ENCODE measurements at places on chromosomes 7 and 10.

- no peak for DNase-seq
These were observed 14.0 kb upstream of the SLC18A2 start for GRCh38 chr10:117226813-117227451.

GRCh38 chr10:58856508-58857240 is 319.8 kb upstream of the PHYHIPL start:
- peak; percentile 96 for DNase-seq

DNA sequence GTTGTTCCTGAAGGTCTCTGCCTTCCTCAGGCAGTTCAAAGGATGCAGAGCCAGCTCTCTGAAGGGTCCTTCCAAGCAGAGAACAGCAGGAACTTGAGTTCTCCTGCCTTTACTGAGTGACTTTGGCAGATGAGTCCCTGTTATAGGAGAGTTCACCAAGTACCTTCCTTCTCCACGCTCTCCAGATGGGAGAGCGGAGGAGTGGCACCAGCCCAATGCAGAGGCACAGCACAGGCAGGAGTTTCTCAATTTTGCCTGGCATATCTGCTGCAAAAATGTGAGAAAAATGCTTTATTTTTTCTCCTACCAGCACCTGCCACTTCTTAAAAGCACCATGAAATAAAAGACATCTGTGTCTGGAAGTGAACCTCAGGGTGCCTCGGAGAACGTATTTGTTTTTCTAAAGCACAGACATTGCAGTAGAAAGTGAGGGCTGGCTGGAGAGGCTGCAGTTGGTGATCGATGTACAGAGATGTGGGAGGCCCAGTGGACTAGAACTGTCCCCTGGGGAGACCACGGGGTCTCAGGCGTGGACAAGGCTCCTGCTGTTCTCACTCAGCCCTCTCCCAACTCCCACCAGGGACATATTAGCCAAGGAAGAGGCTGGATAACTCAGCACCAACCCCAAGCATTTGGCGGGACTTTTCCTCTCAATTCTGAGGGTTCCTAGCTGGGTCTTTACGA is 174.5 kb downstream of the WDR37 start:
- DNase-seq = no peak

DNA sequence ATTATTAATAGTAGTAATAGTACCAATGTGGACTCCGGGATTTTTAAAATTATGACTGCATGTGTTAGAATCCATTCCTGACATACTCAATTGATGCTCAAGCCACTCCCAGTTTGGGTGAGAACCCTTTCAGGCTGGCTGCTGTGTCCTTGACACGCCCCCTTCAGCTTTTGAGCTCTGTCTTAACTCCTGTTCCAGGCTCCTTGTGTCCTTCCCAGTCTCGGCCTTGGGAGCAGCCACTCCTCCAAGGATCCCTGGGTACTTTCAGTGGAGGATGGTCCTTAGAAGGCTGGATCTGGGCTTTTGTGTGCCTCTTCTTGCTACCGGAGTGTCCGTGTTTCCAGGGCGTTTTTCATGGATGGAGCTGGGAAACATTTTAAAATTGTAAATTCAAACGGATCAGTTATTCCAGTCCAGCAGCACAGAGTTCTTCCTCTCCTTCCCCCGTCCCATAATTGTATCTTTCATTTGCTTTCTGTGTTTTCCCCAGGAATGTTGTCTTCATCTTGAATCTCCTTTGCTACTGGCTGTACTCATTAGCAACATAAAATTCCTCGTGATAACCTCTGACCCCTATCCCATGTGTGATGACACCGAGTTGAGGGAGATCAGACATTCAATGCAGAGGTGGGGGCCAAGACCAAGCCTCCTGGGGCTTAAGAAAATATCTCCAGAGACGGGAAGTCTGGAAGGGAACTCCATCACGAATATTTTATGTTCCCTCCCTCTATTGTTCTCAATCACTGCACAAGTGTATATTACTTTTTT is 40.0 kb upstream of the PFKFB3 start:
- no peak for DNase-seq

DNA sequence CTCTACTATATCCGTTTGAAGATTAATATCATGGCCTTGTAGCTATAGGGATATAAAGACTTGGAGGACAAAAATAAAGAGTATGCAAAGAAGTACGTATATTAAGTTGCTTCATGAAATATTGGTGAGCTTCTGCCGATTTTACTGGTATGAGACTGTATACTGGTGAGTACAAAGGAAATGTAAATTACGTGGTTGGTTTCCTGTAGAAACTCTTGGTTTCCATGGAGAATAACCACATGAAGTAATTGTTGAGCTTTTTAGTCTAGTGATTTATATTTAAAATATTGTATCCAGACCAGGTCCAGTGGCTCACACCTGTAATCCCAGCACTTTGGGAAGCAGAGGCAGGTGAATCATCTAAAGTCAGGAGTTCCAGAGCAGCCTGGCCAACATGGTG is 32.2 kb upstream of the GLI3 start:
- DNase-seq = no peak

- no peak for DNase-seq
These were observed 67.1 kb downstream of the IKZF1 start for GRCh38 chr7:50371551-50372021.

DNA sequence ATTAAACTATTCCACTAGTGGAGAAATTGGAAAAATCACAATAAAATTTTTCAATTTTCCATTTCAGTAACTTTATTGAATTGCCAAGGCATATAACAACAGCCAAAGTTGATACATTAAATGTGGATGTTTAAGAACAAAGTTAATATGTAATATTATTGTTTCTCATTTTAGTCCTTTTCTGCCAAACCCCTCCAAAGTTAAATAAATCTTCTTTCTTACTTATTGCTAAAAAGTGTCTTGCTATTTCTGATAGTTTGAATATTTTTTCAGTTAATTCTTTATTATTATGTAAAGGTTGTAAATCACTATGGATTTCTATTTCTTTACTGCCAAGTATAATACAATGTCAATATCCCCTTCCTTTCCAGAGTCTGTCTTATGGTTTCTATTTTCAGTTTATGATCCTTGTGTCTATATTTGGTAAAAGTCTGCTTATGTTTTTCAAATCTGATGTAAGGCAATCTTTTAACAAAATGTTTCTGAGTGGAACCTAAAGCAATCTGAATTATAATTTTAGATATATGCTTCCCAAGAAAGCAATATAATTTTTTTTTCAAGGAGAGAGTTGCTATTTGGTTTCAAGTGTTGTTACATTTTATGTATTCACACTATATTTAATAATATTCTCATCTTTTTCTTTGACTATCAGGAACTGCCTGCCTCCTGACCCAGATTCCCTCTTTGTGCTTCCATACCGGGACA is 80.3 kb upstream of the RHOBTB1 start:
- DNase-seq = no peak

GRCh38 chr7:120720317-120720716 is 137.6 kb downstream of the TSPAN12 start:
- no peak for DNase-seq

DNA sequence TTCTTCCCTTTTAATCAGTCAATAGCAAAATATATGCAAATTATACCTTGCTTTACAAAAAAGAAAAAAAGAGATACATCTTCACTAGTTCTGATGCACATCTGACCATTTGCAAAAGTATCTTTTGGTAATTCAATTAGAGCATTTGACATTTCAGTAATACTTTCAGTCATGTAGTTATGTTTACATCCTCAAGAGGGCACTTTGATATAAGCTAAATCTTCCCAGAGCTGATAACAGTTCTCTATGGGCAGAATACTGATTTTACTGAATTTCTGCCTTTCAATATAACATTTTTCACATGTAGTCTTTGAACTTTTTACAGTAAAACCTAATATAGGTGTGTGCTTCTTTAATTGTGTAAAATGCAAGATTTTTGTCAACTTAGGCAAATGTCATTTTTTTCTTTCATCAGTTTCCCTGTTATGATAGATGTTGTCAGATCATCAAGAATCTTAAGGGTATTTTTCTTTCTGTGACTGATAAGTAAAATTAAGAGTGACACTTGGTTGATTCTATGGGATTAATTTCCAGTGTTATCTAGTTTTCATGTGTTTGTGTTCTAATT is 703.5 kb upstream of the SEMA3D start:
- DNase-seq = peak; percentile 25

DNA sequence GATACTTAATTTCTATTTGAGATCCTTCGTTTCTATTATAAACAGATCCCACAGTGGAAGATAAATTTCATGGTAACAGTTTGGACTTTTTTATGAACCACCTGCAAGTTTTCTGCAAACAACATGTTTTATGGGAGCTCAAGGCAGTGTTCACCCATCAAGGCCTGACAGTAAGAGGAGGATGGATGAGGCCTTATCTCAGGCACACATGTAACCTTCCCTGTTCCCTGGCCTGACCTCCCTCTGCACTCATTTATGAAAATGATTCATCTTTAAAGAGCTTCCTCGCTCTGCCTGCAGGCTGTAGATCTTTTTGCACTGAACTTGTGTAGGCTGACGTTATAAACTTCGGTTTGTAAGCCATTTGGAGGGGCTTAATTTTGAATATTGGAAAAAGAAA is 500.1 kb downstream of the GATA3 start:
- DNase-seq = no peak

- no peak for DNase-seq
These were observed 45.9 kb upstream of the TNRC18 start for GRCh38 chr7:5469375-5470166.

DNA sequence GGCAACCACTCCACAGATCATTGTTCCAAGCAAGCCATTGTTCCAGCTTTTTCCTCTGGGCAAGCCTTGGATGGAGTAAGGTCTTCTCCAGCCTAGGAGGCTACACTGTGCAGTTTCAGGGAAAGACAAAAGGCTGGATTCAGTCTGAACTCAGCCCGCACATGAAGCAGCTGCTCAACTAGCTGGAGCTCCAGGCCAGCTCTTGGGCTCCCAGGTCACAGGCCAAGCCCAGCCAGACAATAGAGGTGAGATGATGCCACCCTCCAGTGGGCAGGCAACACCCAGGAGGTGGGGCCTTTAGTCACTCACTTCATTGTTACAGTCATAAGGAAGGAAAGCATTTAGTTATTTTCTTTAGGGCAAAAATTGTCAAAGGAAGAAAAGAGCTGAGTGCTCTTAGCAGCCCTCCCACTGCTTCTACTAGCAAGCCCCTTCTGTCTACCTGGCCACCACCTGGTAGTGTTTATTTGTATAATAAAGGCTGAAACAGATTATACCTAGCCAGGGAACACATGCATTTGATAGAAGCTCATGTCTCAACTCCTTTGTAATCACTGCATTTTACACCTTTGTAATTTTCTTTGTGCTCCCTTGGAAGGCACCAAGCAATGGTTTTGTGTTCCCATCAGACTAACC is 253.4 kb downstream of the WDR11 start:
- DNase-seq = no peak

DNA sequence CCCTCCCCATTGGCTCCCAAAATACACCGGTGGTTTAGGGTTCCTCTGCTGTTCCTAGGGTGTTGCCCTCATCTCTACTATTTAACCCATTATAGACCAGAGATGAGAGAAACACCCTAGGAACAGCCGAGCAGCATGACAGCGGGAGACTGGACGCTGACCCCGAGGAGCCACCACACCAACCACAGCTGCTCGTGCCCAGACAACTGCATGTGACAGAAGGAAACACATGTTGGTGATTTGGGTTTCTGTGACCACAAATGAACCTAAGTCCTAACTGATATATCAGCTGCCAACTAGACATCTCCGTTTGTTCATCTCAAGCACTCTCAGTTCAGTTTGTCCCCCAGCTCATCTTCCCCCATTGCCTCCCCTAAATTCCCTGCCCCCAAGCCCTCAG is 13.4 kb downstream of the CFAP43 start:
- no peak for DNase-seq

DNA sequence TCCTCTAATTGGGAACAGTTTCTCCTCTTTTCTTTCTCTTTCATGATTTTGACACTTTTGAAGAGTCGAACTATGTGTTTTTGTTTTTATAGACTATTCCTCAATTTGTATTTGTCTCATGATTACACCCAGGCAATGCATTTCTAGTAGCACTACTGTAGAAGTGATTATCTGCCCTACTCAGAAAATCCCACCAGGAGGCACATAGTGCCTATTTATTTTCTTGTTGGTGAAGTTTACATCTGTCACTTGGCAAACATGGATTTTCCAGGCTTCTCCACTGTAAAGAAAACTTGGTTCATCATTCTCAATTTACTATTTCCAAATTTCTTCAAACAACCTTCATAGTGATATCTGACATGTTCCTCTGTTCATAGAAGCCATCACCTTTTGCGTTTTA is 893.9 kb downstream of the CCSER2 start:
- DNase-seq = no peak

DNA sequence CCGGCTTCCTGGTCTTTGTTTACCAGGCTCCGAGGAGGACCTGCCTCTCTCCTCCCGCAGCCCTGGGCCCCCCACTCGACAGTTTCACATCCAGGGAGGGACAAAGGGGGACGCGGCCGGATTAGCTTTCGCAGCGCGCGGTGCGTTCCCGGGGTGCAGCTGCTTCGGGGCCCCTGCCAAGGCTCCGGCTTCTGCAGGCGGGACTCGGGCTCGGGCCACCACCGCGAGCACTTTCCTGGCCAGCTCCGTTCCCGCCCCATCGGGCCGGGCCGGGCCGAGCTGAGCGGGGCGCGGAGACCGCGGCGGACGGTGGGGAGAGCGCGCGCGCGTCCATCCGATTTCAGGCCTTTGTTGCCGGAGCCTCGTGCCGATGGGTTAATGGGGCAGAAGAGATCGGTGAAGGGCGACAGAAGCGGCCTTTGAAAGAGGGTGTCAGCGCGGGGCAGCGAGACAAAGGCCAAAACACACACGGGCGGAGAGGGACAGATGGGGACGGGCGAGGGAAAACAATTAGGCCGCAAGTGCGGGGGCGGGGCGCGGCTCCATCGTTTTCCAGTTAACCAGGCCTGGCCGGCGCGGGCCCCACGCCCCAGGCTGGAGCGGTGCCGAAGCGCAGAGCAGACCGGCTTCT is 8.5 kb upstream of the UNCX start:
- DNase-seq = no peak

GRCh38 chr7:106947244-106947728 is 82.2 kb downstream of the PIK3CG start:
- peak; percentile 69 for DNase-seq

GRCh38 chr10:24716295-24716694 is 7.4 kb downstream of the ARHGAP21 start:
- DNase-seq = peak; percentile 11

DNA sequence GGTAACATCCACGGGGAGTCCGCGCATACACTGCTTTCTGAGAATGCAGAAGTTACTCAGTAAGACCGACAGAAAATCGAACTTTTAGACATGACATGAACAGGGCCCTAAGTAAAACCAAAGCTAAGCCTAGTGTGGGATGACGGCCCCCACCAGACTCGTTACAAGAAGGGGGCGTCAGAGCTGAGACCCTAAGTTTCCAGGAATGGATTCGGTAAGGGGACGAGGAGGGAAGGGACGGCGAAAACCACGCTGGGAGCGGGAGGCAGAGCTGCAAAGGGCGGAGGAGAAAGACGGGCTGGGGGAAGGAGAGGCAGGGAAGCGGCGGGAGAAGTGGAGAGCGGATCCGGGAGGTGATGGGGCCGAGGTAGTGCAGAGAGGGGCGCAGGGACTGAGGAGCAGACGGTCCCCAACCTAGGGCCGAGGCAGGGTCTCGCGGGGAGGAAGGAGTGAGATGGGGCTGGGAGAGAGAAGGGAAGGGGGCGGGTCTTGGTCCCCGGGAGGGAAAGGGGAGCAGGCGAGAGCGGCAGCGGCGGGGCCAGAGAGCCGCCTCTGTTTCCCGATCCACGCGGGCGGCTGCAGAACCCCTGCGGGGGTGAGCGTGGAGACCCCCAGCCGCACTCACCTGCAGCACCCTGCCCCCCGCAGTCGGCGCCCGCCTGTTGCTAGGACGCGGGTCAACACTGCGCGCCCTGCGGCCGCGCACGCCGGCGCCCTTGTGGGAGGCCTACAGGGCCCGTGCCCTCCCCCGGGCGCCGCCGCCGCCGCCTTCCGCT is 513 bp downstream of the ODAD2 start:
- peak; percentile 28 for DNase-seq

Measured in fibroblast of skin of abdomen (primary cell).